H1 (cell line): ENCODE measurements at places on chromosomes 3 and 15.

DNA sequence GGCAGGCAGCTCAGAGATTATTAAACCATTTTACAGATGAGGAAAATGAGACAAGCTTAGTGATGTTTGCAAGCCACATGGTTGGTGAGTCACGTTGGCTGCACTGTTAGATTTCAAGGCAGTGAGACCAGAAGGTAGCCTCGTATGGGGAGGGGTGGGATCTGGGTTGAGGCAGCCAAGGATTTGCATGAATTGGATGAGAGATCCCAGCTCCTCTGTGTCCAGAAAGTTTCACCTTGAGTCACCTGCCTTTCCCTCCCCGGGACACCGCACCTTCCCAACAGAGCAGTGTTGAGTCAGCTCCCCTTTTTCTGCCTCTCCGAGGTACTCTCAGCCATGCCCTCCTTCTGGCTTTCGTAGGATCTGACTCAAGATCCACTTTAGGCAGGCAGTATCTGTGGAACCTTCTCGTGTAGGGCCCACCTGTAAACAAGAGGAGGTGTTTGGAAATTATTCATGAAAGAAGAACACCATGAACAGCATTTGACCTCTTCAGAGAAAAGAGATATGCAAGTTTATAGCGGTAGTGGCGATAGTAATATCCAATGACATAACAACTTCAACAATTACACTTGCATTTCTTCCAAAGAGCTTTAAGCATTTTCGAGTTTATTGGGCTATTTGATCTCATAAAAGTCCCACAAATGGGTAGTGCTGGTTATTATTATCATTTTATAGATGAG, 46.8 kb upstream of the VPS8 start:
- H3K36me3 ChIP-seq: no peaks in the 10 kb centered on the region
- H3K27ac ChIP-seq: no peak overlapping the region
- no peak overlapping the region for H3K4me3 ChIP-seq
- H3K4me1 ChIP-seq: peaks cover 4% of the 10 kb centered on the region
- no peaks in the 10 kb centered on the region for H3K27me3 ChIP-seq

DNA sequence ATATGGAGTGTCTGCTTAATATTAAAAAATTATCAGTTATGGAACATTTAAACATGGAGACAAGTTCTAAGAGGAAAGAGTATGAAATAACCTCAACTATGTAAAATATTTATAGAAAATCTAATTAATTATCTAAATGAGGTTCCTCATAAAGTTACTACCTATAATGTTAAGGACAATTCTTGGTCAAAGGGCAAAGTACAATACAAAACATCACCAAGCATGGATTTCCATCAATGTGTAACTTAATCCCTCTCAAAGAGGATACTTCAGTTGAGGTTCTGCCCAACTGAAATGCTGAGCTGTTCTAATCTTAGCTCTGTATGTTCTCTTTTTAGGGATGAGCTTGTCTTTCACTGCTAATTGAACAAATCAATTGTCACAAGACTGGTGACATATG, 56.0 kb upstream of the CHRM5 start:
- no peak for DNase-seq
- H3K36me3 ChIP-seq: no peaks in the 10 kb centered on the region
- no peak overlapping the region for H3K27ac ChIP-seq
- no peak overlapping the region for H3K4me3 ChIP-seq
- no peaks in the 10 kb centered on the region for H3K27me3 ChIP-seq
- H3K4me1 ChIP-seq: peaks cover 8% of the 10 kb centered on the region; the same call in 1 of the 2 replicates

GRCh38 chr15:68055224-68055705, 1.1 kb downstream of the PIAS1 start:
- no peaks in the 10 kb centered on the region for H3K4me1 ChIP-seq
- H3K27me3 ChIP-seq: no peaks in the 10 kb centered on the region
- peak overlapping the region; percentile 85 for H3K4me3 ChIP-seq
- no peaks in the 10 kb centered on the region; the same call in 1 of the 2 replicates for H3K36me3 ChIP-seq
- DNase-seq: no peak

DNA sequence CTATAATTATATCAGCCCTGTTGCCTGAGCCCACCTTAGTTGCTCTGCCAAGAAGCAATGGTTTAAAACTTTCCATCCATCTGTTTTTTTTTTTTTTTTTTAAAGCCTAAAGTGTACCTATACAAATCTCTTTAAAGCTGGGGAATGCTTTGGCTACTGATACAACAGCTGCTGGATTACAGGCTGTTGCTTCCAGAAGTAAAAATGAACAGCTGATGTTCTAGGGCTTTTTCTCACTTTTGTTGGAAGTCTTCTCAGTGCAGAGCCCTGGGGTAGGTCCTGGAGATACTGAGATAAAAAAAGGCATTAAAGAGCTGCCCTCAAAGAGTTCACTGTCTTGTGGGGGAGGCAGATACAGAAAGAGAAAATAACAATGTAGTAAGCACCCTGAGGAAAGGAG, 218.1 kb downstream of the NLGN1 start:
- no peaks in the 10 kb centered on the region for H3K27me3 ChIP-seq
- no peaks in the 10 kb centered on the region for H3K36me3 ChIP-seq
- no peak overlapping the region for H3K27ac ChIP-seq

GRCh38 chr3:113751141-113751540, 4.3 kb downstream of the ATP6V1A start:
- no peaks in the 10 kb centered on the region for H3K36me3 ChIP-seq
- peaks cover 2% of the 10 kb centered on the region; the same call in 1 of the 2 replicates for H3K4me1 ChIP-seq
- H3K27ac ChIP-seq: no peak overlapping the region
- no peak for DNase-seq

DNA sequence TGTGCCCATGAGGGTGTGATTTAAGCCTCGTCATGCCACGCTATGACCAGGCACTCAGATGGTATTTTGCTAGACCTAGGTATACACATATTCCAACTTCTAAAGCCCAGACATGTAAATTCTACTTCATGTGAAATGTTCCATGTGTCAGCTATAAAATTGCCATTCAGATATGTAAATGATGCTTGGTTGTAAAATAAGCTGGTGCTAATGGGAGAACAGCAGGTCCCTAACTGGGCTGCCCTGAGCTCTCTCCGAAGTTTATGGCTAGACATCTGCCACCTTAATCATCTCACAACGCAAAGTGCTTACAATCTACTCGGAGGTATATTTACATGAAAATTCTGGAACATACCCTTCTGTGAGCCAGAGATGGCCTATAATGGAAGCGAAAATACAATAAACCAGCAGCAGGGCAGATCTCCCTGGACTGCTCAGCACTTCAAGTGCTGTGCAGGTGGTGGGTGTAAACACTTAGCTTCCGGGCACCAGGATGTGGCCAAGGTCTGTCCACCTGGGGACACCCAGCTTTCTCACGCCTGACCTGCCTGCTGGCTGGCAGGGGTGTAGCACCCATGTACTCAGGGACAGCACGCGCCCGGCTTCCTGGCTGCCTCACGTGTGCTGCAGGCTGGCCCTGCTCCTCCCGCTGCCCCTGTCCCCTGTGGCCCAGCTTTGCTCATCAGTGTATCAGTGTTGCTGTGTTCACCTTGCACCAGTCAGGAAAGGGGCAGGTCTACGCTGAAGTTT, 82.0 kb downstream of the CHDH start:
- no peaks in the 10 kb centered on the region for H3K27me3 ChIP-seq

GRCh38 chr15:96053031-96053780, 277.3 kb upstream of the NR2F2 start:
- peaks cover 8% of the 10 kb centered on the region for H3K4me1 ChIP-seq
- peaks cover 51% of the 10 kb centered on the region for H3K27me3 ChIP-seq
- H3K36me3 ChIP-seq: no peaks in the 10 kb centered on the region
- H3K4me3 ChIP-seq: peak overlapping the region; percentile 33
- H3K27ac ChIP-seq: no peak overlapping the region
- DNase-seq: no peak

- no peak for DNase-seq
- no peaks in the 10 kb centered on the region for H3K4me1 ChIP-seq
Measured at GRCh38 chr3:11733914-11734313, 90.2 kb upstream of the VGLL4 start.

- H3K4me3 ChIP-seq: no peak overlapping the region
- no peak for DNase-seq
- no peaks in the 10 kb centered on the region for H3K27me3 ChIP-seq
- H3K4me1 ChIP-seq: no peaks in the 10 kb centered on the region
Measured at GRCh38 chr15:38555686-38556334, 8.8 kb downstream of the RASGRP1 start.

GRCh38 chr3:195209847-195210265, 61.1 kb downstream of the XXYLT1 start:
- no peak overlapping the region for H3K27ac ChIP-seq
- peaks cover 4% of the 10 kb centered on the region for H3K4me1 ChIP-seq
- no peak overlapping the region for H3K4me3 ChIP-seq
- H3K36me3 ChIP-seq: no peaks in the 10 kb centered on the region
- no peak for DNase-seq
